Activated naive CD4-positive, alpha-beta T cell (primary cell): ENCODE measurements at places on chromosomes 7 and 10.

DNA sequence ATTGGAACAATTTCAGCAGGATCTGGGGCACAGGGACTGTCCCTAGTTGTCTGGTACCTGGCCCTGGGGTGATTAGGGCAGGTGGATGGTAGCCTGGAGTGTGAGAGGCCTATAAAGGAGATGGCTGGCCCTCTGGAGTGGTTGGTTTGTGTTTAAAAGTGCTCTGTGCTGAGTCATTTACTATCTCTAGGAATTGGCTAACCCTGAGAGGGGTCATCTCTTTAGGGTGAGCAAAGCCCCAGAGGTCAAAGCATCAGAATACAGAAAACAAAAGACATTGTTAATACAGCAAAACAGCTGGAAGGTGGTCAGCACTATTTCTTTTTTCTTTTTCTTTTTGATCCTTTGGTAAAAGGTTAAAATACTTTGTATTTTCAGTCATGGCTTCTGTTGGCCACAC lies 43.4 kb upstream of the BMPER start:
- DNase-seq, result no peak

DNA sequence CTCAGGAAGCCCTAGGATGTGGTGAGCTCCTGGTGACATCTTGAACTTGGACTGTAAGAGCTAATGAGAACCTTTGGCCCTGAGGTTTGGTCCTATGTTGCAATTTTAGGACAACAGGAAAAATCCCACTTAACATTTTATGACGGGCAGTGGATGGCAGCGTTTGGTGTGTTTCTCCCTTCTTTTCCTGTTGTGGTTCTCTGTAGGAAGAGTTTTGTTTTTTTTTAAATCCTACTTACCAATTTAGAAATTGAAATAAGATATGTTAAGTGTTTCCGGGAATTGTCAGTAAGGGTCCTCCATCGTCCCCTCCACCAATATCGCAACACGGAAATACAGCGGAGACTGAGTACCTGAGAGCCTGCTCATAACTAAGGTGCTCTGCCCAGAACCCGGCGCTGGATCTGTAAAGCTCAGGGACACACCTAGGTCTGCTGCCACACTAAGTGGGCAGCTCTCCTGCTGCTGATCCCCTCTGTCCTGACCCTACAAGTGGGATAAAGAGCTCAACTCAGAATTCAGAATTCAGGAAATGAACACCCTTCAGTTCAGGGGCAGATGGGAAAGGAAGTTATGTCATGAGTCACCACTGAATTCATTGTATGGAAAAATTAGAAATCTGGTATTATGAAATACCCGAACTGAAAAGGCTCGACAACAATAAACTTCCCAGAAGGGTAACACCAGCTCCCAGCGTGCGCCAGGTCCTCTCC lies 9.1 kb upstream of the PROSER2 start:
- DNase-seq, result no peak

DNA sequence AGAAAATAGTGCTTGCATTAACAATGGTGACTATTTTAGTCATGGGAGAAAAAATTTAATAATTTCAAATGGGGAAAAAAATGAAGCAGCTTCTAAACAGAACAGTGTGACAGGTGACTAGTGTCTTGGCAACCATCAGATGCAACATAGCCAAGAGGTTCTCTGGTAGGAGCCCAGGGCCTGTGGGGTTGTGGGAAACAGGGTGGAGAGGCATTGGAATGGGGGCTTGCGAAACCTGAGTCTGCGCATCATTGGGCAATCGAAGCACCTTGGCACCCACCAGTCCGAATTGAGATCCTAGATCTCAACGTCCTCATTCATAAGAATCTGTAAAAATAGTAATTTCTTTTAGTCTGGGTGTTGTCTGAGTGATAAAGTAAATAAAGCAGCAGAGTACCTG lies 19.2 kb upstream of the PARD3 start:
- DNase-seq, result no peak

GRCh38 chr10:49240946-49241345 lies 52.8 kb upstream of the TMEM273 start:
- DNase-seq, result no peak

- no peak for DNase-seq
Measured at GRCh38 chr7:32774541-32774951, 117.0 kb downstream of the KBTBD2 start.

GRCh38 chr7:38902449-38902848 lies 6.5 kb downstream of the VPS41 start:
- DNase-seq, result no peak

DNA sequence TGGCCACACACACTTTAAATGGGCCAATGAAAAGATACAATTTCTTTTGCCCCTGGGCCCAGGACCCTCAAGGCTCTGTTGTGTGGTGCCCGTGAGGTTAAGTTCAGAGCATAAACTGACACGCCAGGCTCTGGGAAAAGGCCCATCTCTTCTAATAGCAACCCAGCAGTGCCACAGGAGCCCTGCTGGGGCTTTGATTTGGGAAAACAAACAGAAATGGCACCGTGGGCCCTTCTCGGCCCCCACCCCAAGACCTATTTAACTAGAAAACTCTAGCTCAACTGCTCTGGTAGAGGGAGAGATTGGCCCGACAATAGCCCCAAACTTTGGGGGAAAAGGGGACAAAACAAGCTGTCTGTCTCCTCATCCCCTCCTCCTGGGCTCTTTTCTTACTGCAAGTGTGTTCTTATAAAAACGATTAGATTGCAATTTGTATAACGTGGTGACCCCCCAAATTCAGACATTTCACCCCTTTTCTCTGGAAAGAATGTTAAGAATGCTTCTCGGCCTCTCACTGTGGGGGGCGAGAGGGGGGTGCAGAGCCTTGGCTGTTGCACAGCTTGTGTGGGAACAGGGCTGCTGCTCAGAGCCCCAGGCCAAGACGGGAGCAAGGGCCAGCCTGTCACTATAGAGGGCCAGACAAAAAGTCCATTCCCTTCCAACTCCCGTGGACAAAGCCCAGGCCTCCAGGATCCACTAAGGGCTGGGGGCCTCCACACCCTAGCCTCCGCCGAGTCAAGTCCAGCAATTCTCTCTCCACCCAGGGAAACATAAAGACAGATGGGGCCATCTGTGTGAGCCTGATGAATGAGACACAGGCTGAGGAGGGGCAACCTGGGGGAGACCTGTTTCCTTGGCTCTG lies 26.8 kb downstream of the DPCD start:
- no peak for DNase-seq

DNA sequence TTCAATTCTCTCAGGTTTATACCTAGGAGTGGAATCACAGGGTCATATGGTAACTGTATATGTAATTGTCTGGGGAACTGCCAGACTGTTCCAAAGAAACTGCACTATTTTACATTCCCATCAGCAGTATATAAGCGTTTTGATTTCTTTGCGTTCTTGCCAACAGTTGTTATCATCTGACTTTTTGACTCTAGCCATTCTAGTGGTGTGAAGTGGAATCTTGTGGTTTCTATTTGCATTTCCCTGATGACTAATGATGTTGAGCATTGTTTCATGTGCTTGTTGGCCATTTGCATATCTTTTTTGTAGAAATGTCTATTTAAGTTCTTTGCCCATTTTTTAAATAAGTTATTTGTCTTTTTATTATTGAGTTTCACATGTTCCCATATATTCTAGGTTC lies 44.3 kb upstream of the ZC3HAV1 start:
- DNase-seq, result no peak

DNA sequence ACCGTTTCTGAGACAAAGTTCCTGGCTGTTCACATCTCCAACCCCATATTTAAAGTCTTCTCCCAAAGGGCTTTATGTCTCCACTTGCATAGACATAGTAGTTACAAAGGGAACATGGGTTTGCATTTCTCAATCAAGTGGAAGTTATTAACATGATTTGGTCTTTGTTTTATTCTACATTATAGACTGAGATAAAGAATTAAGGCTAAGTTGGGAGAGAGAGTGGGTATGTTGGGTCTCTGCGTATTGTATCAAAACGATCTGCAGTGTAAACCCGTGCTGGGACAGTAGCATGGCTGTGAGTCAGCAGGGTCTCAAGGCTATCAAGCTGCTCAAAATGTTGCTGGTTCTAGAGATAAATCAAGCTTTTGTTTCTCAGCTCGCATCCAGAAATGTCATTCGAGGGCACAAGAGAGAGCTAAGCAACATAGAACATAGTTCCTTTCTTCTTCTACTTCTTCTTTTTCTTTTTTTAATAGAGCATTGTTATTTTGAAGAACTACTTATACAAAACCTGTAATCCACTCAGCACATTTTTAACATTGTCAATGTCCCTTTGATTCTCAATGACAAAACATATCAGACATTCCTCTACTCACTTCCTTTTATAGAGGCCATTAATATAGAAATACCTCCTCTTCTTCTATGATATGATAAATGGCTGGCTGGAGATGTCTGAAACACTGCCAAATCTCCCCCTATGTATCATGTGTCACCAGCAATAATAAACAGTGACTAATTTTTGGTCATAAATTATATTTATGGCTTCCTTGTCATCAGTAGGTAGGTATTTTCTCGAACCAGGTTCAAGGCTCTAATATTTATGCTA lies 34.5 kb upstream of the RHOBTB1 start:
- no peak for DNase-seq

DNA sequence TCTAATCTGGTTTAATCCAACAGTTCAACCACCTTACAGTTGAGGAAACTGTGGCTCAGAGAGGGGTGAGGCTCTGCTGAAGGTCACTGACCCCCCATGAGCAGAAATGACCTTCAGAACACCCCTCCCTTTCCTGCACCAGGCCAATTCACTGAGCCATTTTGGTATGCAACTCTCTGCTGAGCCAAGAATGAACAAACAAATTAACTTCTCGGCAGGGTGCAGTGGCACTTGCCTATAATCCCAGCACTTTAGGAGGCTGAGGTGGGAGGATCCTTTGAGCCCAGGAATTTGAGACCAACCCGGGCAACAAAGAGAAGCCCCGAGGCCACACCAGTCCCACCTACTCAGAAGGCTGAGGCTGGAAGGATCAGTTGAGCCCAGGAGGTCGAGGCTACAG lies 29.8 kb downstream of the PDGFA start:
- DNase-seq, result no peak

DNA sequence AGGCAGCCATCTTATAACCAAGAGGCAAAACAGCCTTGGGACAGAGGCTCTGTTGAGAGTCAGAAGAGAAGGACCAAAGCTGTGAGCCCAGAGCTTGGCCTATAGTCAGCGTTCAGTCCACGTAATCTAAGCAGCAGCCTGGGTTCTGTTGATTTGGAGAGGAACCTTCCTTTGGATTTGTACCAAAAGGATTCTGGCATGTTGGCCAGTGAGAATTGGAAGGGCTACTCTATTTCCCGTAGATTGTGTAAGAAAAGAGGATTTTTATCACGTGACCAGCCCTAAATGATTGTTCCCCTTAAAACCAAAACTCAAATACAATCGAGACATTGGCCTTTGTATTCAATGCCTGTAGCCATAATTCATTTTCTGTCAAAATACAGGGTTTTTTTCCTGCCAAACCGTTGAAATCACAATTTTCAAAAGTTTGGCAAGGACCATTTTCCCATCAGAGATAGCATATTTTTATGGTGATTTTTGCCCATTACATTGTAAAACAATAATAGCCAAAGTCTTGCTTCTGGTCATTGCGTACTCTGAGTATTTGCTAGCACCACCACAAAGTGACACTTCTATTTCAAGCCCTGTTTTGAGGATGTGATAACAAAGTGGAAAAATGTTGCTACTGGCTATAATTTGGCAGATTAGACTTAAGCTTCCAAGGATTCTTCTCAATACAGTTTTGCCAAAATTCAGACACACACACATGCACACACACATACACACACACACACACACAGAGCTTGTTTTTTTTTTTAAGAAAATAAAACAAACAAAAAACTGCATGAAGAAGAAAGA lies 23.1 kb upstream of the BMPER start:
- DNase-seq, result no peak

DNA sequence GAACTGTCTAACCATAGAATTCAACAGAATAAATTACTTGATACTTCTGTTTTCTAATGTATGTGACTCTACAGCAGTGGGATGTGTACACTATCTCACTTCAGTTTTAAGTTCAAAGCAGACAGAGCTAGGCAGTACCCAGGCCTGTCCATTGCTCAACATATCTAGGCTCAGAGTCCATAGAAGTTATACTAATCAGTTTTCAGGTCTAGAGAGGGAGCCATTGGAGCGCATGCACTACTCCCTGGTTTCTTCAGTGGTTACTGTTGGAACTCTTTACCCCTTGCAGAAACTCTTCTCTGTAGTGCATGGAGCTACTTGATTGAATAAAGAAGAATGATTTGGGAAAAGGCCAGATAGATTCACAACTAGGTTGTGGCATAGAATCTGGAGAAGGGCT lies 4.4 kb downstream of the CD36 start:
- no peak for DNase-seq

GRCh38 chr10:1064964-1065247 lies 8.7 kb downstream of the WDR37 start:
- no peak for DNase-seq

DNA sequence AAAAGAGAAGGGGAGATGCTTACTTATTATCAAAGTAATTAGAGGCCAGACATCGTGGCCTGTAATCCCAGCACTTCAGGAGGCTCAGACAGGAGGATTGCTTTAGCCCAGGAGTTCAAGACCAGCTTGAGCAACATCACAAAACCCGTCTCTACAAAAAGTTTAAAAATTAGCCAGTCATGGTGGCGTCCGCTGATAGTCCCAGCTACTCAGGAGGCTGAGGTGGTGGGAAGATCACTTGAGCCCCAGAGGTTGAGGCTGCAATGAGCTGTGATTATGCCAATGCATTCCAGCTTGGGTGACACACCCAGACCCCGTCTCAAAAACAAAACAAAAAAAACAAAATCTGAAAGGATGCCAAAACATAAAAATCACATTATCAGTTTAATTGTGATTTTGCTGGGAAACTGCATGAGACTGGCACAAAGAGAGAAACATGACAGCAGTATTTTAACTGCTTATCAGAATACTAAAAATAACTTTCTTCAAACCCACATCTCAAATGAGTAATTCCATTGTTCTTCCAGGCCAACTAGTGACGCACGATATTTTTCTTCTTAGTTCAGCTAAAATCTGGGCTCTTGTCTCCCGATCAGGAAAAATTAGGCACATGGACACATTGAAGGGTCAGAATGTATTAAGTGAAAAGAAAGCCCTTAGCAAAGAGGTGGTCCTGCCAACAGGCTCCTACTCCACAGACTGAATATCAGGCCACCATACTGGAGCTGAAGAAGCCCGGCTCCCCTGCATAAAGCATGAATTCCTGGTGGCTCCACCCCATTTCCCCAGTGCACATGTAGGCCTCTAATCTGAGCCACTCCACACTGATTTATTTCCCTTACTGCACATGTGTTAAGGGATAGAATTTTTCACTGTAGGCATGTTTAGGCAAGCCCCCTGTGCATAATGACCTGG lies 9.6 kb upstream of the CCM2 start:
- DNase-seq, result no peak

GRCh38 chr10:85187047-85187446 lies 858.7 kb downstream of the CCSER2 start:
- DNase-seq, result no peak

GRCh38 chr10:71267508-71268240 lies 51.4 kb upstream of the SLC29A3 start:
- DNase-seq, result no peak

GRCh38 chr10:74871595-74872382 lies 45.4 kb downstream of the KAT6B start:
- no peak for DNase-seq

- no peak for DNase-seq
Measured at GRCh38 chr10:11119843-11120242, 102.2 kb downstream of the CELF2 start.

- no peak for DNase-seq
Measured at GRCh38 chr7:69843653-69844052, 245.4 kb downstream of the AUTS2 start.

GRCh38 chr10:74178042-74178791 lies 27.2 kb downstream of the ADK start:
- no peak for DNase-seq
